ENCODE measurements at places on chromosomes 16 and 17. TPM values are rescaled to one million over a fixed set of nuclear protein-coding genes. Genes with fewer than 3 reads are reported as not detected.

- H3K4me3 ChIP-seq = no peak overlapping the region
- no peak overlapping the region for H3K27ac ChIP-seq
- no peak for DNase-seq
- peaks cover 17% of the 10 kb centered on the region for H3K27me3 ChIP-seq
These were observed 48.9 kb upstream of the LHX1 start for GRCh38 chr17:36888236-36888951.

- H3K27me3 ChIP-seq = no peaks in the 10 kb centered on the region
- no peaks in the 10 kb centered on the region for H3K36me3 ChIP-seq
- peak; percentile 32 for DNase-seq
- no peak overlapping the region for H3K27ac ChIP-seq
- no peak overlapping the region for H3K4me3 ChIP-seq
- peaks cover 15% of the 10 kb centered on the region for H3K4me1 ChIP-seq
These were observed 344.9 kb upstream of the TNRC6C start for GRCh38 chr17:77613627-77614026.

- H3K27ac ChIP-seq = no peak overlapping the region
- DNase-seq = peak; percentile 22
- no peak overlapping the region for H3K4me3 ChIP-seq
- H3K27me3 ChIP-seq = no peaks in the 10 kb centered on the region
- no peaks in the 10 kb centered on the region for H3K36me3 ChIP-seq
These were observed 208.2 kb downstream of the C16orf78 start for GRCh38 chr16:49581630-49582298.

DNA sequence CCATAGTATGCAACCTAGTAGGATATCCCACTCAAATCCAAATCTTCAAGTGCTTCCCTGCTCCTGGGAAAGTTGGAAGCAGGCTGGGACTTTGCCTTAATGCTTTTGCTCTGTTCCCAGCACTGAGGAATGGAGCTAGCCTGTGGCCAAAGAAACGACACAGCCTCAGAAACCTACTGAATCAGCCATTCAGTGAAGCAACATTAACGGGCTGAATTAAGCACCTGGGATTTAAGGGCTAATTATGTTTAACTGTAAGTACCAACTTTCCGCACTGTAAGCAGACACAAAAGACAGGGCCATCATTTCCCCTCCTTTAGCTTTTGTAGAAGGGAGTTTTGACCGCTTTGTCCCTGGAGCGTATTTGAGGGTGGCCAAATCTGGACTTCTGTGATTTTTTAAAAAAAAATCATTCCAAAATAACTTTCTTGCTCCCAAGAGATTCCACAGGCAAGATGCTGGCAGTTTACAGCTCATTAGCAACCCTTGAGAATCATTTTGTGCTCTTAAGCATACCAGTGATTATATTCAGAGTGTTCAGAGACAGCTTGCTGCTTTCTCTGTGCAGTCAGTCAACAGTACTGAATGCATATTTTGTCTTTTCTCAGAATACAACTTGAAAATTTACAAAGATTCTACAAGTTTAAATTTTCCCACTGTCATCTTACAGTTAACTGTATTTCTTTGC is 17.6 kb upstream of the NOL11 start:
- H3K36me3 ChIP-seq = no peaks in the 10 kb centered on the region
- H3K27ac ChIP-seq = no peak overlapping the region

DNA sequence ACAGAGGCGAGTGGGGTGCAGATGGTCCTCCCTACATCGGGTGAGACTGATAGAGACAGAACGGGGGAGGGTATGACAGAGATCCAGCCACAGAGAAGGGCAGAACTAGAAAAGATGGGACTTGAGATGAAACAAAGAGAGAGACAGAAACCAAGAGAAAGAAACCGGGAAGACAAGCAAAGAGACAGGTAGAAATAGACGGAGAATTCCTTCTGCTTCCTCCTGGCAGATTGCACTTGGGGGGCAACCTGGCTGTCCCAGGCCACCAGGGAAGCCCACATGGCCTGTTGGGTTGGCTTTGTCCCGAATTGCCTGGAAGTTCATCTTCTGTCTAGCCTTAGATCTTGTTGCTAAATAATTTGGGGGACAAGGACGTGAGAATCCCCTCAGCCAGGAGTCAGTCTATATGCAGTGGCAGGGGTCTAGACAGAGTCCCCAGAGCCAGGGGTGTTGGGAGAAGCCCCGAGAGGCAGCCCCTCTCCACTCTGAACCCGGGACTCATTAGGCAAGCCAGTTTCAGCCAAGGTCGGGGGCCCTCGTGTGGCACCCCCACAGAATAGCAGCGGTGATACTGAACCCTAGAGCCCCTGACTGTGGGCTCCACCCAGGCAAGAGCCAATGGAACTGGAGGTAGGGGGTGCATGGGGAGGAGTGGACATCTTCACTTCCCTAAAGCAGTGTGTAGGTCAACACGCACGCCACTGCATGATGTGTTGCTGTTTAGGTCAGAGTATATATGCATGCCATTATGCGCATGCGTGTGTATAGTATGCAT is 627 bp upstream of the TSPOAP1 start:
- no peaks in the 10 kb centered on the region for H3K4me1 ChIP-seq
- peak overlapping the region; percentile 99 for H3K27ac ChIP-seq
- H3K4me3 ChIP-seq = peak overlapping the region; percentile 99
- DNase-seq = peak; percentile 93

DNA sequence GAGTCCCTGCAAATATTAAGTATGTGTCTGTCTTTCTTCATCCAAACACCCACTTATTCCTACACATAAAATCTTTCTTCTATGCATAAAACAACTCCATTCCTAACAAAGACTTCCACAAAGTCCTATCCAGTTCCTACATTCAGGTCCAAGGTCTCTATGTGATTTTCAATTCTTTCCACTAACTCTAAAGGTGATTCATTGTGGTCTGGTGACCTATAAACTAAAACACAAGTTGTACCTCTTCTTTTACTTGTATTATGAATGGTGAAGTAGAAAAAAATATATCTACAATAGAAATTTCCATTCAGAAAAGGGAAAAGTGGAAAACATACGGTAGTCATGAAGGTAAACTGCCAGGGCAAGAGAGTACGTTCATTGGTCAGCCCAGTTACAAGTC is 56.6 kb downstream of the USP32 start:
- no peak overlapping the region for H3K4me3 ChIP-seq
- DNase-seq = no peak
- no peaks in the 10 kb centered on the region for H3K36me3 ChIP-seq
- H3K27me3 ChIP-seq = no peaks in the 10 kb centered on the region
- peaks cover 15% of the 10 kb centered on the region for H3K4me1 ChIP-seq

DNA sequence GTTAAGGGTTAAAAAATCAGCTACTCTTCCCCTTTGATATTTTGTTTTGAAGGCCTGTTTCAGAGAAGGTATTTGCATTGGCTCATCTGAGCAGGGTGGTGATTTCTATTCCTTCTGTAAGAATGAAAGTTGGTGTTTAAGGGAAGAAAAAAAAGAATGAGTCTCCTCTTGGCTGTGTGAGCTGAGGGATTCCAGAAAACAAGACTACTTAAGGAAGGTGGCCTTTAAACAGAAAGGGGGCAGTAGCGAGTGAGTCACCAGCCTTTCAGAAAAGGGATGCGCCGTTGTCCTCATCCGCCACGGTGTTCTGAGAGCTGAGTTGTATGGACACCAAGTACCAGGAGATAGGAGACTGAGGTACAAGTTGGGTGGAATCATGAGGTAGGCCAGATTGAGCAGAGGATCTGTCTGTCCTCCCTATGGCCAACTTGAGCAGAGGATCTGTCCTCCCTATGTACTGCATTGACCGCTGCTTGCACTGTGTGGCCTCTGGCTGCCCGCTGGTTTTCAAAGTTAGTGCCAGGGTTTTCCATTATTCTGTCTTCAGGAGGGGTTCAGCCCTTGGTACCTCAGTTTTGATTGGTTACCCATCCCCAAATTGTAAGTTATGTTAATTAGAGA is 8.2 kb downstream of the PRKCA start:
- H3K27me3 ChIP-seq = no peaks in the 10 kb centered on the region
- H3K4me3 ChIP-seq = no peak overlapping the region
- H3K27ac ChIP-seq = no peak overlapping the region
- no peaks in the 10 kb centered on the region for H3K4me1 ChIP-seq
- H3K36me3 ChIP-seq = no peaks in the 10 kb centered on the region

GRCh38 chr16:30697264-30698138 is 1.5 kb upstream of the SRCAP start:
- H3K4me1 ChIP-seq = peaks cover 64% of the 10 kb centered on the region
- H3K36me3 ChIP-seq = peaks cover 21% of the 10 kb centered on the region
- peak overlapping the region; percentile 99 for H3K27ac ChIP-seq
- peak overlapping the region; percentile 94 for H3K4me3 ChIP-seq

DNA sequence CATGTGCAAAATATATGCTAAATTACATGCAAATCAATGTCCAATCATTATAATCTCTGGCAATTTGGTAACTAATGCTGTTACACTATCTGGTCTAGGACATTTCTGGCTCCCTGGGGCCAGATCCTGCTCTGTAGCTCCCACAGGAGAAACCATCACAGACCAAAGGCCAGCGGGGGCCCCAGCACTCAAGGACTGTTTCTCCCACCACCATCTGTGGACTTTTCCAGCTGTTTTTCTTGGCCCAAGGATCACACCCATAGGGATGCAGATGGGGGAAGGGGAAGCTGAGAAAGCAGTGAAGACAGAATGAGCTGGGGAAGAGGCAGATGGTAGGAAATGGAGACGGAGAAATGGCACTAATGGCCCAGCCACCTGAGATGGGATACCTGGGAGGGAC is at the start of gene HIGD1B:
HIGD1B (plus strand) TSS at position 298 of the 400 bp plus-strand sequence. CDS start 270 bp downstream, outside the sequence.
- H3K4me3 ChIP-seq = no peak within 1 kb of the TSS
- no peak for DNase-seq
- no peaks in the 10 kb centered on the region for H3K4me1 ChIP-seq

DNA sequence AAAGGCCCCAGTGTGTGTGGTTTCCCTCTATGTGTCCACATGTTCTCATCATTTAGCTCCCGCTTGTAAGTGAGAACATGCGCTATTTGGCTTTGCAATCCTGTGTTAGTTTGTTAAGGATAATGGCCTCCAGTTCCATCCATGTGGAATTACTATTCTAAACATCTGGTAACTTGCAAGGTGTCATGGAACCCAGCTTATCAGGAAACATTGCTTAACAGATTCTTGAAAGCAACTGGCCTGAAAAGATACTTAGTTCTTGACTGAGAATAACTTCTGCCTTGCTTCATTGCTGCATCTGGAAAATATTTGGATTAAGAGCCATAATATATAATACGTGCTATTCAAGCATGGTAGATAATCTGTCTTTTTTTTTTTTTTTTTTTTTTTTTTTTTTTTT is 27.8 kb downstream of the PAFAH1B1 start:
- H3K27ac ChIP-seq = no peak overlapping the region
- no peak overlapping the region for H3K4me3 ChIP-seq
- H3K27me3 ChIP-seq = no peaks in the 10 kb centered on the region
- no peak for DNase-seq

- no peak overlapping the region for H3K4me3 ChIP-seq
- peaks cover 100% of the 10 kb centered on the region for H3K36me3 ChIP-seq
- H3K27me3 ChIP-seq = no peaks in the 10 kb centered on the region
- H3K27ac ChIP-seq = no peak overlapping the region
- no peaks in the 10 kb centered on the region for H3K4me1 ChIP-seq
These were observed 13.5 kb downstream of the KIAA0753 start for GRCh38 chr17:6627019-6627418.

DNA sequence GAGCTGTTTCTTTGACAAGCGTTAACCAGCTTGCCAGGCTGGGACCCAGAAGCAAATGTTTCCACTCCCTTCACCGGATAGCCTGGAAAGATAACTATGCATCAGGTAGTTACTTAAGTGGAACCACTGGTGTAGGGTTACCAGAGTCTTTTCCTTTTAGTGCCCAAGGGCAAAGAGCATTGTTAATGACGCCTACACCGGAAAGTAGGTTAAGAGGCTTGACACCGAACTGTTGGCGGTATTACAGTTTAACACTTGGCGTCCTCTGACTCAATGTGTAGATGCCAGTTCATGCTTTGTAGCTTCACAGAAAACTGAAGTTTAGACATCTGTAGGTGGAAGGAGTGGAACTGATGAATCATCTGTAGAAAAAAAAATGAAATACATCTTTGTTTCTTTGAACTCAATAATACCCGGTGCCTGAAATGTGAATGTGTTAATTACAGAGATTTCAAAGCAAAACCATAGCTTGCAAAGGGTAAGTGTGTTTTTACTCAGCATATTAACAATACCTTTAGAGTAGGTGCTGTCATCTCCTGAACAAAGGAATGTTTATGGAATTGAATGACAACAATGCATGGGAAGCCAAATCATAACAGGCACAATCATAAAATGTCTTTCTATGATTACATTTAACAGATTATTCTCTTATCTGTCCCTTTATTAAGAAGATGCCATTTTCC is 426.7 kb upstream of the SALL1 start:
- no peak overlapping the region for H3K27ac ChIP-seq
- no peaks in the 10 kb centered on the region for H3K36me3 ChIP-seq
- H3K27me3 ChIP-seq = no peaks in the 10 kb centered on the region

DNA sequence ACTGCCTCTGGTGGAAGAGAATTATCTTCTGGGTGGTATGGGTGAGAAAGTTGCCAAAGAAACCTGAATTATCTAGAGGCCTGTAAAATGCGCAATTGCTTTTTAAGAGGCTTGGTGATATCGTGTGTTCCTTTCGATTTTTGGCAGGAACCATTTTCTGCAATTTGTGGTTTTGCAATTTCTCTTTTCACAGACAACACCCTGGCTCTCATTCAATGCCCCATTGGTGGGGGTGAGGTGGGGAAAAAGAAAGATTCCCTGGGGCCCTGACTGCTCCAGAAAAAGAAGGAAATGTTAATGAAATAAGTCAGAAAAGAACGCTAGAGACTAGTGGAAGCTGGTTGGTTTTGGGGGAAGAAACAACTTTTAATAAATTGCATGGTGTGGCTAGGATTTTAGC is 77.4 kb downstream of the ANKFN1 start:
- no peaks in the 10 kb centered on the region for H3K36me3 ChIP-seq
- H3K27ac ChIP-seq = no peak overlapping the region

GRCh38 chr17:76946772-76947135 is 78.5 kb downstream of the MGAT5B start:
- no peaks in the 10 kb centered on the region for H3K36me3 ChIP-seq
- H3K27ac ChIP-seq = no peak overlapping the region
- H3K4me3 ChIP-seq = no peak overlapping the region
- DNase-seq = no peak
- no peaks in the 10 kb centered on the region for H3K27me3 ChIP-seq

GRCh38 chr16:12901597-12902461 is at the start of gene SHISA9:
Gene SHISA9, plus strand, starts transcription at chr16:12901598.
- H3K4me1 ChIP-seq = peaks cover 27% of the 10 kb centered on the region
- H3K27me3 ChIP-seq = peaks cover 34% of the 10 kb centered on the region
- no peak for DNase-seq
- no peak within 1 kb of the TSS for H3K27ac ChIP-seq
- H3K36me3 ChIP-seq = no peaks in the 10 kb centered on the region
- H3K4me3 ChIP-seq = no peak within 1 kb of the TSS

Gene KRT25
- total RNA-seq = not detected

Gene NUPR1
- total RNA-seq = 16.1 TPM

Gene GPR179
- not detected for total RNA-seq

Gene SOX8
- total RNA-seq = 1.7 TPM

Gene SLC52A1
- 0.72 TPM for total RNA-seq

Gene C16orf86
- total RNA-seq = 7.9 TPM

Gene PARD6A
- total RNA-seq = 10.0 TPM

Gene RAB11FIP4
- 22.3 TPM for total RNA-seq

Gene ZNF200
- total RNA-seq = 15.2 TPM

Gene FZD2
- total RNA-seq = 4.9 TPM

Gene ZG16
- not detected for total RNA-seq

Gene MPP3
- total RNA-seq = 9.7 TPM

Gene CALB2
- not detected for total RNA-seq

Gene PPM1E
- total RNA-seq = 0.72 TPM

Gene GAN
- total RNA-seq = 6.1 TPM
